ENCODE measurements at places on chromosomes 16 and 17. TPM values are rescaled to one million over a fixed set of nuclear protein-coding genes. Genes with fewer than 3 reads are reported as not detected.

GRCh38 chr16:56606476-56607108 is 1.8 kb upstream of the MT2A start:
- DNase-seq, result no peak

- no peak for DNase-seq
These were observed 104.7 kb upstream of the TMEM132E start for GRCh38 chr17:34474706-34475105.

DNA sequence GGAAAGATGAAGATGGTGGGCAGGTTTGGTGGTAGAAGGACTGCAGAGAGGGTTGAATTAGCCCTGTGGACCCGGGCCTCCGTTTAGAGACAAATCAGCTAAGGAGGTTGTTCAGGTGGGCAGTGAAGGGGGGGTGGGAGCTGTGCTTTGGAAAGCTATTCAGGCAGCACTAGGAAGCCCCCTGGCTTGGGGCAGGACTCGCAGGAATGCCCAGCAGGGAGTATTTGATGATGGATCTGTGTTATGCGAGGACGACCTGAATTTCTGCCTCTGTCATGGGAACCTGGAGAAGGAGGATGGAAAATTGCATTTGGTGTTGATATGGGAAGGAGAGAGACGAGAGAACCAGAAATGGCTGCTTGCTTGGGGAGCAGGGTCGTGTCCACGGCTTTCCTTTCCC is 3.5 kb downstream of the SPDYE4 start:
- no peak for DNase-seq

- DNase-seq, result peak; percentile 73
These were observed 146.5 kb upstream of the PLCG2 start for GRCh38 chr16:81632392-81633146.

DNA sequence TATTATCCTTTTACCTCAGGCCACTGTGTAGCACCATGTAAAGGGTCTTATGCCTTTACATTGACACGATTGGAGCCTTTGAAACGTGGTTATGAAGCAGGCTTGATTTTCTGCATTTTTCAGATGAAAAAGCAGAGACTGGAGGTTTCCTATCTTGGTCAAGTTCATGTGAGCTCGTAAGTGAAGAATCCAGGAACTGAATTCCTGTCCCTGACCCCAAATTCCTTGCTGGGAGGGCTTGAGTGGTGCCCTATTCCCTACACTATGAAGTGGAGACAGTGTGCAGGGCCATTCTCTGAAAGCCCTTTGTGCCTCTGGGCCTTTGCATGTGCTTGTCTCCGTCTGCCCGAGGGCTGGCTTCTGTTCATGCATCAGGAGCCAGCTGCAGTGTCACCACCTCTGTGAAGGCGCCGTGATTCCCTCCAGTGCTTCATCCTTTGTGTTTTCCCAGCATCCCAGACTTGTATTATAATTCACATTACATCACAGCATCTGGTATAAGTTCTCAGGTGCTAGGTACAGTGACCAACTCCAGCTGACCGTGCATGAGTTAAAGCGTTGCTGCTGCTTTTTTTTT is 181.1 kb downstream of the SNX29 start:
- DNase-seq, result no peak

DNA sequence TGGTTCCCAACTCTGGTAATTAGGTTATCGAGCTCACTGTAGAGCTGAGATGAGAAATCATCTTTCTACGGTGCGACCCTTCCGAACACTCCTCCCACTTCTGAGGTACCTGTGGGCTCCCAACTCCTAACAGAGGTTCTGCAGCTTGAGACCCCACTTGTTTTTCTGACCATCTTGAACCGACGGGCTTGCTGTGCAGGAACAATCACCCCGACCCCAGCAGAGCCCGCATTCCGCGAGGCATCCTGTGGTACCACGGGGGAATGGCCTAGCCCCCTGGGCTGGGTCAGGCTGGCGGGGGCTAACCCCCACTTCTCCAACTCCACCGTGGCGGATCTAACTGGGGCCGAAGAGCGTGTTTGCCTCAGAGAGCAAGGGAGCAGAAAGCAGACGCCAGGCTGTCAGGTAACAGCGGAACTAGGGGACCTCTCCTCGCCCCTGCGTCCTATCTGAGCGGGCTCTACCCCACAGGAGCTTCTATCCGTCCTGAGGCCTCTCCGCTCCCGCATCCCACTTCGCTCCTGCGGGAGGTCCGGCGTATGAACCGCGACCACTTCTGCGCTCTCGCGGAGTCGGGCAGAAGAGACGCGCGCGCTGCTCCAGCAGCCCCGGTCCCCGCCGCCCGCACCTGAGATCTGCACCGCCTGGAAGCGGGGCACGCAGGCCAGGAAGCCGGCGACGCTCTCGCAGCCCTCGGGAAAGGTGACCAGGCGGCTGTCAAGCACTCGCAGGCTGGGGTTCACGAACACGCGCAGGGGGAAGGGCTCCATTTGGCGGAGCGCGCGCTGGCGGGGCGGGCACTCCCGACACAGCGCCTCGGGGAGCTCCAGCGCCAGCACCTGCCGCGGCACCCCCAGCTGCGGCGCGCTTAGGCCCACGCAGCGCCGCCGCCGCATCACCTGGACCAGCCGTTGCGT is 761 bp downstream of the PDF start:
- DNase-seq, result peak; percentile 33

GRCh38 chr17:16649585-16649984 is 4.1 kb downstream of the ZNF624 start:
- DNase-seq, result no peak

GRCh38 chr17:9342225-9342624 is 233.4 kb downstream of the STX8 start:
- DNase-seq, result no peak

- no peak for DNase-seq
These were observed 25.6 kb downstream of the COX10 start for GRCh38 chr17:14094676-14095601.

- no peak for DNase-seq
These were observed 132.3 kb upstream of the RPL38 start for GRCh38 chr17:74070998-74071679.

DNA sequence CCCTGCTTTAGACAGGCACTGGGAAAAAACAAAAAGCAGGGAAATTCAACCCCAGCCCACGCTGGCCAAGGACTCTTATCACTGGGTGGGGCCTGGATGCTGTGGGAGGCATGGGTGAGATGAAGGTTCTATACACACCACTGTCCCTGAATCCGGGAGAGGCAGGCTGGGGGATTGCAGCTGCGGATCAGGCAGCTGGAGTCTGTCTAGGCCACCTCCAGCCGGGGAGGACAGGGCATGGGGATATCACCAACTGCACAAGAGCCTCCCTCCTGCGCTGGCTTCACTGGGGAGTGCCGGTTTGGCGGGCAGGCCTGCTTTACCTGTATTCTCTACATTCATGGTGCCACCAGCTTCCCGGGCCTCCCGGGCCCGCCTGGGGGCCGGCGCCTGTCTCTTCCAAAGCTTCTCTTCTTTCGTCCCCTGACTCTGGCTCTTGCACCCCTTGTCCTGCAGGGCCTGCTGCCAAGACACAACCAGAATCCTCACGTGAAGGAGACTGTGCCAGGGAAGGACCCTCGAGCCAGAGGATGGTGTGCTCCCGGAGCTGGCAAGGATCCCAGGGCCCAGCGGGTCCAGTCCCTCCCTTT is 13.9 kb downstream of the KIFC3 start:
- DNase-seq, result no peak

DNA sequence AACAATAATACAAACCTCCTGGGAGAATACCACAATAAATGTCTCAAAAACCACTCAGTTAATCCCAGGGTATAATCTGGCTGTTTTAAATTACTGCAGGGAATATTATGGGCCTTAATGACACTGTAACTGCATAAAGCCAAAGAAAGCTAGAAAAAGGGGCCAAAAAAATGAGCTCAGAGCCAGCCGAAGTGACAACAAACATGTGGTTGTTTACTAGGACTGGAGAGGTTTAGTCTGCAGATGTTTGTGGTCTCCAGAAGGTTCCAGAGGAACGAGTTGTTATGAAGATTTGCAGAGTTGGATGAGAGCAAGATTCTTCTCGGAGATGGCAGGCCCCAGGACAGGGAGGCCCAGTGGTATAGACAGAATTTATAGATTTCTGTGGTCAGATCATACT is 97.1 kb upstream of the AKTIP start:
- no peak for DNase-seq

DNA sequence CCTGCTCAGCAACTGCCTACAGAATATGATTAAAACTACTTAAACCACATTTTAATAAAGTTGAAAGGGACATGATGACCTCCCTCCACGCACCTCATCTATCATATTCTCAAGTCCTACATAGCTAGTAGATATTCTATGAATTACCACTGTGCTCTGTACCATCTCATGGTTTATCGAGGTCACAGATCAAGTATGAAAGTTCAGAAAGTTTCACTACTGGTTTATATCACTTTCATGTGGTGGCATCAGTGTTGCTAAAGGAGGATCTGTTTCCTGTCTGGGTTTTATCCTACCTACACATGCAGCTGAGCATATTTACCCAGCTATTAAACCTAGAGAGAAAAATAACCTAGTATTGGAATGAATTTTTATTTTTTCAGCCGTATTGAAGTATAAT is 214.9 kb upstream of the MON1B start:
- DNase-seq, result no peak

DNA sequence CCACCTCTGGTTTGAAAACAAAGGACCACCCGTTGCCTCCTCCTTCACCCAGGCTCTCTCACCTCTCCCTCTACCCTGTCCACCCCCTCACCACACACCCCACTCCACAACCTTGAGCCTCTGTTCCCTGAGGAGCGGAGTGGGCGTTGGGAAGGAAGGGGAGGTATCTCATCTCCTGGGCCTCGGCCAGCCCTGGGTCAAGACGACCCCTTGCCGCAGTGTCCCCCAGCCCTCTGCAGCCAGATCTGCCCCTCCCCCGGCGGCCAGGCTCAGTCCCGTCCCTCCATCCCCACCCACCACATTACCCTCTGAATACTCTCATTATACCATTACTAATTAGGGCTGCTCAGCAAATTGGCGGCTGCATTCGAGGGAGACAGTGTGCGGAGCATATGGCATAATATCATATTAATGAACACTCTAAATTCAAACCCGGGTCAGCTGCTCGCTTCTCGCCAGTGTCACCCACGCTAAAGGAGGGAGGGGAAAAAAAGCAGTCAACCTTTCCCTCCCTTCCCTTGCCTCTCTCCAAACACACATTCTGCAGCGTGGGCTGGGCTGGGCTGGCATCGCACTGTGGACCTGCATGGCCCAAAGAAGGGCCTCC is 123.2 kb upstream of the LHX1 start:
- DNase-seq, result no peak

GRCh38 chr17:49850772-49851386 is 3.0 kb upstream of the TAC4 start:
- no peak for DNase-seq

DNA sequence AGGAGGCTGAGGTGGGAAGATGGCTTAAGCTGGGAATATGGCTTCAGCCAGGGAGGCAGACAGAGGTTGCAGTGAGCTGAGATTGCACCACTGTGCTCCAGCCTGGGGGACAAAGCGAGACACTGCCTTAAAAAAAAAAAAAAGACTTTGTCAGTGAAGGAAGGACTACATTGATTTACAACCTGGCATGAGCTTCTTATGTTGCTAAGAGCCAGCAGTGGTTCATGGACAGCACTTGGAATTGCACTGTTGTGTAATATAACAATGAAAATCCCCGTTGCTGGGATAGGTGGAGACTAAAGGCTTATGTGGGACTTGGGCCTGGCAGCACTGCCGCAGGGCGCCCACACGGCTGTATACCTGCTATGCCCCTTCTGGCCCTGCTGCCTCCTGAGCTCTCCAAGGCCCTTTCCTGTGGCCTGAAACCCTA is 14.1 kb upstream of the SLC16A5 start:
- no peak for DNase-seq

- no peak for DNase-seq
These were observed 409 bp upstream of the C17orf107 start for GRCh38 chr17:4898927-4899326.

DNA sequence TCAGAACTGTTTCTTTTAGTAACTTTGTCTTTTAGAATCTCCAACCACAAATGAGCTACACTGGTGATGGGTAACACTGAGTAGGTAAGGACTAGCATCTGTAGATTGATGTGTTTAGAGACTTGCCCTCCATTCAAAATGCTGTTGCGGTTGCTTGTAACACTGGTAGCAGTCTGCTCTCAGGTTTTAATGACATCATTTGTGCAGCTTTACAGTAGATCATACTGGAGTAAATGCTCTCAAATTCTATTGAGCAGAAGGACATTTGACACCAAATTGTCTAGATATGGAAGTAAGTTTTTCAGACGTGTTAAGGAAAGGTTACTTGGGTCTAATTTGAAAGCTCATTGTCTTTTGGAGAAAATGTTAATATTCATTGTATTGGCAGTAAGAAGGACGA is 98.8 kb downstream of the NLK start:
- DNase-seq, result no peak

TOM1L1 gene
- not detected for total RNA-seq

CD300C gene
- total RNA-seq, result 0.58 TPM

SBK1 gene
- 19.9 TPM for total RNA-seq

NTHL1 gene
- total RNA-seq, result 9.4 TPM

CDK5R1 gene
- total RNA-seq, result 19.6 TPM

ATP1B2 gene
- 1.1 TPM for total RNA-seq

TMEM235 gene
- total RNA-seq, result not detected

ABCA9 gene
- 0.30 TPM for total RNA-seq

HAP1 gene
- 0.15 TPM for total RNA-seq

PIK3R5 gene
- 73.5 TPM for total RNA-seq
